ENCODE measurements at places on chromosomes 13 and 19. TPM values are rescaled to one million over a fixed set of nuclear protein-coding genes. Genes with fewer than 3 reads are reported as not detected.

Gene LGALS13
- not detected for total RNA-seq

Gene MAP2K7
- total RNA-seq = 46.9 TPM

Gene SERPINE3
- not detected for total RNA-seq

Gene PEPD
- 26.2 TPM for total RNA-seq

Gene OLFM2
- total RNA-seq = 17.3 TPM

Gene FCAR
- total RNA-seq = 0.19 TPM

Gene SLC25A30
- total RNA-seq = 19.6 TPM

Gene SCAF1
- total RNA-seq = 66.9 TPM

Gene HCST
- total RNA-seq = 190 TPM

Gene GPC6
- not detected for total RNA-seq

Gene CGB5
- total RNA-seq = not detected

Gene FFAR1
- total RNA-seq = not detected

Gene RFX1
- total RNA-seq = 22.2 TPM

Gene ZNF154
- total RNA-seq = 14.9 TPM

Gene MEIOSIN
- total RNA-seq = not detected

Gene KLF2
- 172 TPM for total RNA-seq

Gene CILP2
- total RNA-seq = 0.11 TPM

Gene TMEM145
- total RNA-seq = 0.54 TPM

Gene RGS9BP
- 0.79 TPM for total RNA-seq
